ENCODE measurements at places on chromosomes 2 and 18.

GRCh38 chr18:8895987-8896619 is 190.7 kb downstream of the MTCL1 start:
- DNase-seq, result no peak

- no peak for DNase-seq
Measured at GRCh38 chr18:28167835-28168349, 9.0 kb downstream of the CDH2 start.

GRCh38 chr2:168160897-168161296 is 86.5 kb downstream of the STK39 start:
- no peak for DNase-seq

DNA sequence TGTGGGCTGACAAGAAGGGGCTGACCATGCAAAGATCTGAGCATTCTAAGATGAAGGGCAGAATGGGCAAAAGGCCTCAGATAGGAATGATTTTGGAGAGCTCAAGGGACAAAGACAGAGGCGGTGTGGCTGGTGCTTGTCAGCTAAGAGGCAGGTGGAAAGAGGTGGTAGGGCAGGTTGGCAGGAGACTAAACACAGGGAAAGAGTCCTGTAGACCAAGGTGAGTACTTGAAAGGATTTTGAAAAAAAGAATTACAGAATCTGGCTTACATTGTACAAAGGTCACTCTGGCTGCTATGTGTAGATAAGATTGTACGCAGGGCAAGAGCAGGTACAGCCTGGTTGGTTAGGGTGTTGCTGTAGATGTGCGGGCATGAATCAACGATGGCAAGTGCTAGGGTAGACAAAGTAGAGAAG is 50.6 kb downstream of the STK39 start:
- DNase-seq, result no peak

- DNase-seq, result no peak
Measured at GRCh38 chr2:25586726-25587144, 86.6 kb downstream of the DTNB start.

GRCh38 chr2:236809716-236810115 is 240.1 kb downstream of the ACKR3 start:
- no peak for DNase-seq

DNA sequence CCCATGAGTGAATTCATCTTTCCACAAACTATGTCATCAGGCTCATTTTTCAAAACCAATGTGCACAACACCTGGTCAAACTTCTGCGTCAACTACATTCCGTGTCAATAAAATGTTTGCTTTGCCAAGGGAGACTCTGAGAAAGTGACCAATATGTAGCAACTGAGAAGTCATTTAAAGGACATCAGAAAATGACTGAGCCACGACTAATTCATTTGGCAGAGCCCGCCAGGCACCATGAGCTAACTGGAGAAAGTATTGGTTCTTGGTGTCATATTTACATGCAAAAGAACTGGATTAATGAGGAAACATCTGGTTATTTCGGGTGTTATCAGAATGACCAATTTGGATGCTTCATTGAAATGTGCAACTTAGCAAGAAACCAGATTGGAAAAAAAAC is 7.2 kb downstream of the RND3 start:
- no peak for DNase-seq

DNA sequence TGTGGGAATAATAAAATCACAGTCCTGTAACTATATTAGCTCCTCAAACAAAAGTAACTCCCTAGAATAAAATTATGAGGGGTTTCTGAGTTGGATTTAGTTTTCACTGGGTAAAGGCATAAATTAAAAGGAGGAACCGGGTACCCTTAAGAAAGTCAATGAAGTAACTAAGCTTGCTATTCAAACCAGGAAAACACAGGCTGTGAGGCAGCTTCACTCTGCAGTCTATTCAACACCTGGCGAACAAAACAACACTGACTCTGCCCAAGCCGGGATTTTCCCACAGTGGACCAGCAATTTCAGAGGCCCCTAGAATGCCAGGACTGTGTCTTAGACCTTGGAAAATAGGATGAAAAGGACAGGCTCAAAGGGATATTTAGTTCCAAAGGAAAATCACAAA is 24.6 kb upstream of the CREB1 start:
- DNase-seq, result no peak

GRCh38 chr2:171315781-171316180 is 118.0 kb downstream of the METTL8 start:
- no peak for DNase-seq

- DNase-seq, result no peak
Measured at GRCh38 chr2:172762574-172762973, 26.9 kb downstream of the RAPGEF4 start.

GRCh38 chr2:88538362-88538917 is 85.9 kb upstream of the FOXI3 start:
- DNase-seq, result no peak

DNA sequence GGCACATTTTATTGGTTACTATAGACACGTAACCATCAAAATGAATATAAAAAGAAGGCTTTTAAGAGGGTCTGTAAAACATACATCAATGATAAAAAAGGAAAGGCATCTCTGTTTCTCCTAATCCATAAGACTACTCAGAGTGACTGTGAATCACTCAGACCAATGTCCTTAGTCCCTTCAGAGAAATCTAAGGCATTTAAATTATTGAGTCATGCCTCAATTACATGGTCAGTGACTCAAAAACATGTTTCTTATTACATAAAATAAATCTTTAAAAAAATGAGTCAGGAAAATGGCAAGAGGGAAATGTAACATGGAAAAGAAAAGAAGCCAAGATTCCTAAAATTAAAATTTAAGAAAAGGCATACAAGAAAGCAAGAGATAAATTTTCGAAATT is 146.6 kb downstream of the ERBB4 start:
- DNase-seq, result no peak

DNA sequence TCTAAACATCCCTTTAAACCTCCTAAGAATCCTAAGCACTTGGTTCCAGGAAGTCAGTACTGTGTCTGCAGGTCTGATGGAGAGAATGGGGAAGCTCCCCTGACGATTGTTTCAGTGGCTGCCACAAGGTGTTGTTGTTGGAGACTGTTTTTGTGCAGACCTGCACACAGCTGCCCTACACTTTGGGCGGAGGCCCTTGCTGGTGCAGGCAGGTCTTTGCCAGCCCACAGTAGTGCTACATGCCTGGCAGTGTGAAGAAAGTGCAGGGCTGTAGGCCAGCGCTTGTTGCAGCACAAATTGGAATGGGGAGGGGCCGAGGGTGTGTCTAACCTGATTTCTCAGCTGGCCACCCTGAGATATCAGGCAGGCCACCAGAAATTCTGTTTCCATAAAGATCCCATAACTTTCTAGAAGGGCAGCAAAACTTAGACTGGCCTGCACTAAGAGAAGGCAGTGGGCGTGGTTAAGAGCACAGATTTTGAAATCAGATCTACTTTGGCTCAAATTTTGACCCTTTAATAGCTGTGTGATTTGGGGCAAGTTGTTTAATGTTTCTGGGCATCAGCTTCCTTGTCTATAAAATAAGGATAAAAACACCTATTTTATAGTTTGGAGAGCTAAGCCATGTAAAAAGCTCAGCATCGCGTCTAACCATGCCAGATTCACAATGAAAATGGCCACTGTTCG is 83.7 kb upstream of the SLC1A4 start:
- DNase-seq, result no peak

DNA sequence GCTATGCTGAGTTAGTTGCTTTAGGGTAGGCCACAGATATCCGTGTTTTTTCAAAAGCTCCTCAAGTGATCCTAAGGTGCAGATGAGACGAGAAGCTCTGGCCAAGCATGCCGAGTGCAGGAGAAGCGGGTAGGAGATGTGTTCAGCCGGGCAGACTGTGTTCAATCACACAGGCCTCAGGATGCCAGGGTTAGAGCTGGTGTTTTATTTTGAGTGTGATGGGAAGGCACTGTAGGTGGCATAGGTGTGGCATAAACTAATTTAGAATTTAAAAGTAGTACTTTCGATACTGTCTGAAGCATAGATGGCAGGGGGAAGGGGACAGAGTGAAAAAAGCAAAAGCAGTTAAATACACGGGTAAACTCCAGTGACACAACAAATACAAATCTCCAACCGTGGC is 30.9 kb downstream of the DPP4 start:
- no peak for DNase-seq

DNA sequence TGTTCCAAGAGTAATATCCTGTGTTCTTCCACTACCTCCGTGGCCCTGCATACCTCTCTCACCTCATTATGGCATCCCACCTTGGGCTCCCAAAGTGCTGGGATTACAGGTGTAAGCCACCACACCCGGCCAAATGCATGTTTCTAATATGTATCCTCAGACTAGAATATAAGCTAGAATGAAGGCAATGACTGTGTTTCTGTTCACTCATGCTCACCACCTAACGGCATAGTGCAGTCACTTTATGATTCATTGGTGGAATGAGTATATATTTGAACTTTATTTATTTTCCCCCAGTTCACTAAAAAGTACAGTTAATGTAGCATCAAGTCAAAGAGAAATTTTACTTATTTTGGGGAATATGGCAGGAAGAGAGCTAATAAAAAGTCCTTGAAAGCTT is 11.3 kb downstream of the PIGN start:
- DNase-seq, result no peak

DNA sequence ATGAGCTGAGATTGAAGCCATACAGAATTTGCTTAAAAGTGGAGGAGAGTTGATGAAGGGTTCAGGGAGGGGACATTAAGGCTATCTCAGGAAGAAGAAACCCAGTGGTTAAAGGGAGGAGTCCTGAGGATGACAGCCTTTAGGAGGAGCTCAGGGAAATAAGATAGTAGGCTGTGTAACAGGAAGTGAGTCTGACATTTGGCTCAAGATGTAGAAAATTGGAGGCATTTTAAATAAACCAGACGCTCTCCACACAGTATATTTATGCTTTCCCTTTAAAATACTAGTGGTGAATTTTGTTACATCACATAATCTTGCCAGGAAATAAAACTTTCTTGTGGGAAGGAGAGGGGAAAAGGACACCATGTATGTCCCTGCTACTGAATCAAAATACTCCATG is 11.6 kb downstream of the KCNH7 start:
- DNase-seq, result no peak

DNA sequence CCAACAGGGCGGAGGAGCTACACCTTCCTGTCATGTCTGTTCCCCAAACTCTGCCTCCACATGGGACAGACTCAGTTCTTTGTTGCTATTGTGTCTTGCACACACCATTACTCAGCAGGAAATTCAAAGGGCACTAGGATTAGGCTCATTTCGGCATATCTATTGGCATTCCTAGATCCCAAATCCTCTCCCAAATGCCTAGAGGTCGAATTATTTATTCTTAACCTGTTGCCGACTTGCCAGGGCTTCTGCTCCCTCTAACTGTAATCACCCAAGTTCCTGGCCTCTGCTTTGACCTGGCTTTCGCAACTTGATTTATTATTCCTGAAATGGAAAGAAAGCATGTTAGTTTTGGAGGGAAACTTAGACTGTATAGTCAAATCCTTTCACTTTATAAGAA is 67.8 kb upstream of the ST6GAL2 start:
- DNase-seq, result no peak

DNA sequence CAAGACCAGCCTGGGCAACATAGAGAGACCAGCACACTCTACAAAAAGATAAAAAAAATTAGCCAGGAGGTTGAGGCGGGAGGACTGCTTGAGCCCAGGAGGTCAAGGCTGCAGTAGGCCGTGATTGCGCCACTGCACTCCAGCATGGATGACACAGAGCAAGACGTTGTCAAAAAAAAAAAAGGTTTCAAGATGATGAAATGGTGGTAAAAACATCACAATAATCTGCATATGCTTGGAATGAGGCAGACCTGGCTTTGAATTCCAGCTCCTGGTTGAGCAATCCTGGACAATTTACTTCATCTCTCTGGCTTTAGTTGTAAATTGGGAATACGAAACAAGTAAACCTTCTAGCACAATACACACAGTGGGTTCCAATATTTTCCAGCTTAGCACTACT is 24.1 kb downstream of the USP40 start:
- no peak for DNase-seq

DNA sequence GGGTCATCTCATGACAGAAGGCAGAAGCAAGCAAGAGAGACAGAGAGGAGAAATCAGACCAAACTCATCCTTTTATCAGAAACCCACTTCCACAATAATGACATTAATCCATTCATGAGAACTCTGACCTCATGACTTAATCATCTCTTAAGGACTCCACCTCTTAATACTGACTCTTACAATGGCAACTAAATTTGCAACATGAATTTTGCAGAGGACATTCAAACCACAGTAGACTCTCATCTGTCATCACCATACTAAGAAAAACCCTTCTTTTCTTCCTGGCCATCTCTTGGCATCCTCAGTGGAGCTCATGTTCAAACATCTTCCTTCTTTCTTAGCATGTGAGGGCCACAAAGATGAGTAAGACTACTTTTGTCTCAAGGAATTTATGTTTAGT is 476.2 kb upstream of the RAB12 start:
- DNase-seq, result no peak

DNA sequence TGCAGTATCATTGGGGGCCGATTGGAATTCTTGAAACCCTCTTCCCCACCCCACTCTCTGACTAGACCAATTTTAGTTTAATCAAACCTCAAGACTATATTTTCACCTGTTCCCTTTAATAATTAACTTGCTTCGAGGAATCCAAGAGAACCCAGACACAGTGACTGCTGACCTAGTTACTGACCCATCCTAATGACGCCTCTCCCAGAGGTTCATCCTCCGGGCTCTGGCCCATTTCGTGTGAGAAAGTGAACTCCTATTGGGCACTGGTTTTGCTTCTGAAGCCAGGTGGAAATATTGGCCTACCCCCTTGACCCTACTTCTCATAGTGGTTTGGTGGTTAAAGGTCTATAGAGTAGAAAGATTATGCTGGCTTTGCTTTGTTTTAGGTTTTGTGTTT is 39.9 kb downstream of the RPL37A start:
- DNase-seq, result no peak

- DNase-seq, result no peak
Measured at GRCh38 chr2:227471412-227471811, 544 bp upstream of the AGFG1 start.

DNA sequence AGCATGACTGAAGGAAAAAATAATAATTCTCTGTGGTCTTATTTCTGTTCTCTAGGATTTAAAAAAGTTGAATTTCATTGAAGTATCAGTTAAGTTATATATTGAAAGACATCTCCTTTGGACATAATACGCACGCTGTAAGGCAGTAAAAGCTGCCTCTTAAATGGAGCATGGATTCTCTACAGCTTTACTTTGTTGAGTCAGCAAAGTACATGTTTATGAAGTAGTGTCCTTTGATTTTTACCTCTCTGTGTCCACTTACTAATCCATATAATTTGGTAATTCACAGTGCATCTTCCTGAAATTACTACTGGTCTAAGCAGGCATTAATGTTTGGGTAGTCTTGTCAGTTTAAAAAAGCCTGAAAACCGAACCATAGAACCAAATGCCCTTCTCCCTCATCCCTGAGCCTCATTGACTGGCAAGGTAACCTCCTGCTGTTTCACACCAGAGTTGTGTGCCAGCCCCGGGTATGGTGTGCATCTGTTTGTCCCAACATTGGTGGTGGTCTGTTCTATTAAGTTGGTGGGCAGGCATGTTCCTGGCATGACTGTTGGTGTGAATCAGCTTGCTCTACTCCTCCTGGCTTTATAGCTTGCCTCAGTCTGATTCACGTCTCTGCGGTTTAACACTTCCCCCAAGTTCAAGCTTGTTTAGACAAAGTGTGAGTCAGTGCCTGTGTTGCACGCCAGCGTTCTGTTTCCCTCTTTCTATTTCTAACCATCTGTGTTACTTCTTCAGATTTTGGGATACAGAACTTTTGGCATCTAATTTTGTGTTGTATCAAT is 71.0 kb upstream of the ITM2C start:
- DNase-seq, result peak; percentile 57

GRCh38 chr2:212052412-212053159 is 486.0 kb downstream of the ERBB4 start:
- no peak for DNase-seq
